LNCaP clone FGC (cell line): ENCODE measurements at places on chromosomes 11 and 22.

- DNase-seq = no peak
These were observed 78.4 kb upstream of the ANO1 start for GRCh38 chr11:69999721-70000120.

DNA sequence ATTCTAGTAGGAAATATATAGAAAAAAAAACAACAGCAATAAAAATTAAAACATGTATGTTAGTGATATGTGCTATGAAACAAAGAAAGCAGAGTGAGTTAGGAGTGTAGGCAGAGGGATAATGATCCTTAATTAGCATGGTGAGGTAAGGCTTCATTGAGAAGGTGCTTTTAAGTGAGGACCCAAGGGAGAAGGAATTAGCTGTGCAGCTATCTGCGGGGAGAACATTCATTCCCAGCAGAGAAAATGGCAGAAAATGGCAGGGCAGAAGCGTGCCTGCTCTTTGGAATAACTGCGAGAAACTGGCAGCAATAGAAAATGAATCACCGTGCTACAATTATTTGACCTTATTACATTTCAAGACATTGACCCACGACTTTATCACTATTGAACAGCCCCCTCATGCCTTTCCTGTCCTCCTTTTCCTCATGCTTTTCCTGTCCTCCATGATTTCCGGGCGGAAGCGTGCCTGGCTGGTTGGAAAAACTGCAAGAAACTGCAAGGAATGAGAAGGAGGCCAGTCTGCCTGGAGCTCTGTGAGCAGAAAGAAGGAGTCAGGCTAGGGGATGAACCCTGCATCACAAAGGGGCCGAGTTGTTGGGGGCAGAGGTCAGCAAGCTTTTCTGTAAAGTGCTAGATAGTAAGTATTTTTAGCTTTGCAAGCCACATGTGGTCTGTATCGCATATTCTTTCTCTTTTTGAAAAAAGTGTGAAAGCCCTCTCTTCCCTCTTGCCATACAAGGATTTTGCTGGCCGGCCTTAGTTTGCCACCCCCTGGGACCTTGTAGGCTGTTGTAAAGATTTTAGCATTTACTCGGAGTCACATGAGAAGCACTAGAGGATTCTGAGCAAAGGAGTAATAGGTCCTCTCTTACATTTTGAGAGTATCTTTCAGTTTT, 37.1 kb upstream of the SWAP70 start:
- DNase-seq = no peak

DNA sequence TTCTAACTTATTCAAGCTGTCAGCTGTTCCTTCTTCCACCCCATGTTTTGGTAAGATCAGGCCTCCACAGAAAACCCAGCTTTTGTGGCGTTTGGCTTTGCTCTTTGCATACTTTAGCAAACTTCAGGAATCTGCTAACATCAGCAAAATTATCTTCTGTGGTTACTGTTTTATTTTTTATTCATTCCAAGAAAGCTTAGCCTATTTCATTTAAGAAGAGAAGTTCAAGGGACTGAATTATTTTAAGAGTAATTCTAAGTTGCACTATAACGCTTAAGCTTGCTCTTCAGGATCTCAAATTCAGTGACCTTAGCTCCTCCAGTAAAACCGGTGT, 1.1 kb downstream of the JHY start:
- no peak for DNase-seq

- DNase-seq = no peak
These were observed 5.0 kb downstream of the TUB start for GRCh38 chr11:8086001-8086479.

DNA sequence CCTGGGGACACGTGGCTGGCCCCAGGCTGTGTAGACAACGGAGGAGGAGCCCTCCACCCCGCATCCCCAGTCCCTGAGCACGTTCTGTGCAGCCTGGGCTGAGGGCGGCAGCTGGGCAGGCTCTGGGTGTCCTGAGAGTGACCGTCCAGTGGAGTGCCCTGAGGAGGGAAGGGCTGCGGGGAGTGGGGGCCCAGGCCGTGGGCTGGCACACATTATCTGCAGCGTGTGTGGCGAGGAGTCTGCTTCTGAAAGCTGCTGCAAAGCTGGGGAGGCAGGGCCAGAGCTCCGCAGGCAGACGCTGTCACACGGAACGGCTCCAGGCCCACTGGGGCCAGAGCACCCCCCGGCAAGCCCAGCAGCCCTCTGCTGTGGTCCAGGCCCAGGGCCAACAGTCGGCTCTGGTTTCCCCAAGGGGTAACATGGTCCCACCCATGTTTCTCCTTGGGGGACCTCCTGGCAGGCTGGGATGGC, 835 bp upstream of the ANO9 start:
- no peak for DNase-seq

- DNase-seq = no peak
These were observed 67.4 kb downstream of the SCN3B start for GRCh38 chr11:123587044-123587443.

DNA sequence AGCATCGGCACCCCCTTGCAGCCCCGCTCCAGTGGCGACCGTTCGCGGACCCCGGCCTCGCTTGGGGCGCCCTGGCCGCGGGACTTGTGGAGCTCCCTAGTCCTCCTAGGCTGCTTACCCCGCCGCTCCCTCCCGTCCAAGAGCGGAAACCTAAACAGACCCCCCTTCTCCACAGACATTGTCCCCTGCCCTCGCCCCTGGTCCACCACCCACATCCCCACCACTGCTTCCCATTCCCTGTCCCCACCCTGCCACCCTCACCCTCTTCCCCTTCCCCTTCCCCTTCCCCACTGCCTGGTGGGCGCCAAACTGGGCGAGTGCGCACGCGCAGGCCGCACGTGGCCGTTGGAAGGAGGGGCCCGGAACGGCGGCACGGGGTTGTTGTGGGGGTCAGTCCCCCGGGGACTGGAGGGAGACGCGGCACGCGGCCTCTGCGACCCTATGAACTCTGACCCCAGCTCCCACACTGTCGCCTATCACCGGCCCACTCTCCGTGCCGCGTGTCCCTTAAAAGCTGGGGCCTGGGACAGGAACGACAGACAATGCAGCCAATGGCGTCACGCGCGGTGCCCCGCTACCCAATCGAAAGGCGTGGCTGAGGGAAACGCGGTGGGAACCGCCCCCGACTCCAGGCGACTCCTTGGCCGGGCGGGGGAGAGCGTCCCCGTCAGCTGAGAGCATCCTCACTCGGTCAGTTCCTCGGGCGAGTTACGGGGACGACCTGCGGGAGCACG, at the start of gene SNX32:
Gene SNX32 (plus strand): TSS at position 667 of the 734 bp plus-strand sequence. CDS start 103 bp downstream, outside the sequence.
- DNase-seq = no peak

DNA sequence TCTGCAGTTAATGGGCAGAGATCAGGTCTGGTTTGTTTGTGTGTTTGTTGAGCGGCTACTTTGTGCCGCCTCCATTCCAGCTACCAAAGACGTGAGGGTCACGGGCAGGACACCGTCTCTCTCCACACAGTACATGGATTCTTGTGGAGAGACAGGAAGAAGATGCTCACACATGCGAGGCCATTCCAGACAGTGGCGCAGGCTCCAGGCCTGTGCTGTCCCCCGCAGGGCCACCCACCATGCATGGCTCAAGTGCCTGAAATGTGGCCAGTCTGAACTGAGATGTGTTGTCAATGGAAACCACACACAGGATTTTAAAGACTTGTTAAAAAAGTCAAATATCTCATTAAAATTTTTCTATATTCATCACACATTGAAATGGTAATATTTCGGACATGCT, 848.3 kb downstream of the TBC1D22A start:
- no peak for DNase-seq

DNA sequence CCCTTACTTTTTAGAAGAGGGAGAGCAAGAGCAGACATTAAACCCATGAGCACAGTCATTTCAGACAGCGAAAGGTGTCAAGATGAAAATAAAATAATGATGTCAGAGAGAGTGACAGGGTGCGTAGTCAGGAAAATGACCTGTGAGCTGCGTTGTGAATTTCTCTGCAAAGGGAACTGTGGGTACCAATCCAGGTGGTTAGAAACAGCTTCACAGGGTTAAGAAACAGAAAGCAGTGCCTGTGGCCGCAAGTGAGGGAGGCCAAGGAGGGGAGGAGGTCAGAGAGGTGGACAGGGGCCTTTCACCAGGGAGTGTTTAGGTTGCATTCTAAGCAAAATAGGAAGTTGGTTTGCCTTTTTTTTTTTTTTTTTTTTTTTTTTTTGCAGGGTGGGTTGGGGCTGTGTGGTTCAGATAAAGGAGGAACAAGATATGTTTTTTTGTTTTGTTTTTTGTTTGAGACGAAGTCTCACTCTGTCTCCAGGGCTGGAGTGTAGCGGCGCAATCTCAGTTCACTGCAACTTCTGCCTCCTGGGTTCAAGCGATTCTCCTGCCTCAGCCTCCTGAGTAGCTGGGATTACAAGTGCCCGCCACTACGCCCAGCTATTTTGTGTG, 7.9 kb downstream of the TIGD3 start:
- DNase-seq = no peak

- no peak for DNase-seq
These were observed 1.9 kb downstream of the CD151 start for GRCh38 chr11:834371-835316.

DNA sequence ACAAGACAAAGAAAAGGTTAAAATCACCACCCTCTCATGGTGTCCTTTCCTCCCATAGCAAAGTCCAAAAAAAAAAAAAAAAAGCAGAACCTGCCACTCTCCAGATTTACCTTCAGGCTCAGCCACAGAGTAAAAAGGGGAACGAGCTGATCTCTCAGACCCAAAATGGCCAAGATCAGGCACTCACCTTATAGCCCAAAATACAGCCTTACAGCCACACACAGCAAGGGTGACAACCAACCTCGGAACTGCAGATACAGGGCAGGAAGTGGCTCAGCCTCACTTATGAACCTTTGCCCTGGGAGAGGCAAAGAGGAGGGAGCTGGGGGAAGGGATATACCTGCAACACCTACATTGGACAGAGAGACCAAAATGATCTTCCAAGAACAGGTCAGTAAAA, 4.5 kb downstream of the FHIP1B start:
- no peak for DNase-seq

GRCh38 chr11:67027483-67027930, 4.6 kb downstream of the SYT12 start:
- no peak for DNase-seq

DNA sequence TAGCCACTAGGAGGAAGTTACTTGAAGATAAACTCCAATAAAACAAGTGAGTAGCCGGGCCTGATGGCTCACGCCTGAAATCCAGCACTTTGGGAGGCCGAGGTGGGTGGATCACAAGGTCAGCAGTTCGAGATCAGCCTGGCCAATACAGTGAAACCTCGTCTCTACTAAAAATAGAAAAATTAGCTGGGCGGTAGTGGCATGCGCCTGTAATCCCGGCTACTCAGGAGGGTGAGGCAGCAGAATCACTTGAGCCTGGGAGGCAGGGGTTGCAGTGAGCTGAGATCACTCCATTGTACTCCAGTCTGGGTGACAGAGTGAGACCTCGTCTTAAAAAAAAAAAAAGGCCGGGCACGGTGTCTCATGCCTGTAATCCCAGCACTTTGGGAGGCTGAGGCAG, 34.0 kb upstream of the CLPB start:
- no peak for DNase-seq

DNA sequence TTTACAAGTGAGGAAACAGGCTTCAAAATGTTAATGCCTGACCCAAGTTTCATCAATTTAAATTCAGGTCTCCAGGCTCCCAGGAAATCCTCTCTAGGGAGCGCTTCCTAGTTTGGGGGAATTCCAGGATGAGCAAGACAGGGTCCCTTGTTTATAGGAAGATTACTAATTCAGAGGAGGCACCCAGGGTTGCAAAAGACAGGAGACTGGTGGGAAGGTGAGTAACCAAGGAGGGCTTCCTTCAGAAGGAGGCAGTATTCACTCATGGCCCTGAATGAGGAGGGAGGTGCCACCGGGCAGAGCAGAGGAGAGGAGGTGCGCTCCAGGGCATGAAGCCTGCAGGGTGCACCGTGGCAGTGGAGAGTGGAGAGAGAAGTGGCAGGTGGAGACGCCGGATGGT, 1.6 kb downstream of the TMEM132A start:
- DNase-seq = no peak

DNA sequence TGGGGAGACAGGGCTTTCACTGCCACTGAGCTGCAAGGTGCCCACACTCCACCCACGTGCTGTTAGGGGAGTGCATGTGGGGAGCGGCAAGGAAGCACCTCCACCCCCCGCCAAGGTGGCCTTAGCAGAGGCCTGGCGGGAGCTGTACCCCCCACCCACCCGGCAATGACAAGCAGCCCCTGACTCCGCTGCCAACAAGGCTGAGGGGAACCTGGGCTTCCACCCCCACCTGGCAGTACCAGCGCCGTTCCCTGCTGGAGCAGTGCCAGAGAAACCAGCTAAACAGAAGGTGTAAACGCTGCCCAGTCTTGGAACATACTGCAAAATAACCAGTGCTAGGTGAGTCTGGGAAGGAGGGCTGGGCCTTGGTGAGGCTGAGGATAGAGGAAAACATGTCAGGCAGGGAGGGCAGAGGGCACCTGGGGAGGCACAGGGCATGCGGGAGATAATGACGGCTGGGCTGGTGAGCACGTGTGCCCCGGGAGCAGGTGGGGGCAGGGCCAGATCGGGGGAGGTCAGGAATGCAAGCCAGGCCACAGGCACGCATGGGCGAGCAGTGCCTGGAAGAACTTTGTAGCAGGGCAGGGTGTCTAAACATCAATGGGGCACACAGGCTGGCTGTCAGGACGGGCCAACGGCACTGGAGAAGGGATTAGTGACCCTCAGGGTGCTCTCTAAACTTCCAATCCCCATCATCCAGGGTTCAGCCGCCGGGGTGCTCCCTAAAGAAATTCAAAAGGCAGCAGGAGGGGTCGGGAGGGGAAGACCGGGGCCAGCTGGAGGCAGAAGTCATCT, 6.6 kb downstream of the CERK start:
- no peak for DNase-seq

- no peak for DNase-seq
These were observed 17.6 kb downstream of the KCNJ4 start for GRCh38 chr22:38437416-38437815.

DNA sequence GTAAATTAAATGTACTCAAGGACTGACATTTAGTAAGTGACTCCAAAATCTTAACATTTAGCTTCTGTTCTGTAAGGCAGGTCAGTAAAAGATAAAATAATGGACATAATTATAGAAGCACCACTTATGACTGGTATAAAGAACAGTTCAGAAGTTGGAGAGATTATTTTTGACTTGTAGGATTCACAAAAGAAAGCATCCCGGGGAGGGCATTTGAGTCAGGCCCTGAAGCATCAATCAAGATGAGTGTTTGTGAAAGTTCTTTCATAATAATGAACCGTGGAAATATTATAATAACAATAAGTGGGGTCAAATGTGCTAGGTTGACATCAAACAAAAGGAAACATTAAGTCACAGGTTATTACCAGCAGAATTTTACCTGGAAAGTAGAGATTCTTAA, 201.9 kb downstream of the DDX10 start:
- no peak for DNase-seq

DNA sequence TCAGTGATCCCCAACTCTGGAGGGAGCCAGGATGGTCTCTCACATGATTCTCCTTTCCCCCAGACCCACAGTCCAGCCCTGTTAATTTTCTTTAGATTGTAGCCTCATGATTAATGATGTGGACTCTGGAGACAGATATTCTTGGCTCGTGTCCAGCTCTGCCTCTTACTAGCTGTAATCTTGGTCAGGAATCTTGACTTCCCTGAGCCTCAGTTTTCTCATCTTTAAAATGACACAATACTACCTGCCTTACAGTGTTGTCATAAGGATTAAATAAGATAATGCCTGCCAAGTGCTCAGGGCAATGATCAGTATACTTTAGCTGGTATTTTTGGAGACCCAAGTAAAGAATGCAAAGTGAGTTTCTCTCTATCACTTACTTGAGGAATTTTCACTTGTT, 60.0 kb downstream of the SPECC1L start:
- no peak for DNase-seq

- DNase-seq = no peak
These were observed 259.4 kb downstream of the BUD13 start for GRCh38 chr11:116513278-116513823.

GRCh38 chr11:34212566-34212965, 107.1 kb downstream of the NAT10 start:
- no peak for DNase-seq
